ENCODE measurements at places on chromosomes 12 and 14.

- DNase-seq: no peak
Measured at GRCh38 chr12:104279164-104279563, 24.4 kb upstream of the EID3 start.

- DNase-seq: no peak
Measured at GRCh38 chr12:39824505-39825212, 205.1 kb upstream of the ABCD2 start.

GRCh38 chr14:58533446-58533845 is 104.3 kb upstream of the DACT1 start:
- no peak for DNase-seq

GRCh38 chr14:76715511-76716081 is 45.7 kb upstream of the VASH1 start:
- no peak for DNase-seq

DNA sequence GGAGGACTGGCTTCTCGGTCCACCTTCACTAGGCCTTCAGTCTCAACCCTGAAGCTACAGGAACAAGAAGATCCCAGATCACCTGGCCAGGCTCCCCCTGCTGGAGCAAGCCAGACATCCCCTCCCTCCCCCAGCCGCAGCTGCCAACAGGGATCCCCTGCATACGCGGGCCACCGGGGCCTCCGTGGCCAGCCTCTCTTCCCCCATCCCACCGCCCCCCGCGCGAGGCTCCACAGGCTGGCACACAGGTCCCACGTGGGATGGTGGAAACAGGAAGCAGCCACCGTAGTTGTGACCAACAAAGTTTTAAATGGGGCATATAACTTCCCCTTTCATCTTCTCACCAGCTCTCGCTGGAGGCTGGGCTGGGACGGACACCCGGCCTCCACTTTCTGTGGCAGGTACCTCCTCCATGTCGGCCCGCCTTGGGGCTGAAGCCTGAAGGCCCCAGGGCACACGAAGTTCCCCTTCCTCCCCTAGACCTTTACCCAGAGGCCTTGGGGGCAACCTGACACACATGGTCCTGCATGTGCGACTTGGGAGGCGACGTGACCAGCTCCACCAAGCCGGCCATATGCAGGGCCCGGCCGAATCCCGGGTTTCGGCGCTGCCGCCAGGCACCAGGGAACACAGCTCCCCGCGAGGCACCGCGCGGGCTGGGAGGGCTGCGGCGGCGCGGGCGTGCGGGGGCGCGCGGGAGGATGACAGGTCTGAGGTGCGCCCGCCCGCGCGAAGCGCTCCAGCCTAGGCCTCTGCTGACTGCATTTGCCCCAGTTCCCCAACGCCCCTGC is 44.4 kb upstream of the PNMA1 start:
- DNase-seq: peak; percentile 89

DNA sequence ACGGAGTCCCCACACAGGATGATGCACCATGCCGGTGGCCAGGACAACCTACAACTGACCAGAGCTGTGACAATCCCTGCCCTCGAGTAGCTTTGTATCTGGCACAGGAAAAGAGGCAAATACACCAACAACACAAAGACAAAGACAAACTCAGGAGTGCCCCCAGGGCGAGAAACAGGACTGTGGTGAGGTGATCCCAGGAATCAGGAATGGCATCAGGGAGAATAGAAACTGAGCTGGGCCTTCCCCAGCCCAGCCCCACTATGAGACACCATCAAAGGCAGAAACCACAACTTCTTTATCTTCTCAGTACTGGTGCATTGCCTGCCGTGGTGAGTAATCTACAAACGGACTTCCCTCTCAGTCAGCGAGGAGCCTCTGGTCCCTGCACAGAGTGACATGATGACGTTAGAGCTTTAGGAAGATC is 157.7 kb downstream of the TTC7B start:
- DNase-seq: no peak

- no peak for DNase-seq
Measured at GRCh38 chr12:69059465-69060457, 126.8 kb upstream of the CPM start.

- DNase-seq: no peak
Measured at GRCh38 chr12:51242876-51243275, 4.2 kb downstream of the DAZAP2 start.

GRCh38 chr14:92416544-92416943 is 93.6 kb downstream of the SLC24A4 start:
- no peak for DNase-seq
